Stimulated activated CD4-positive, alpha-beta T cell treated with anti-CD3 and anti-CD28 coated beads, TNF-alpha, amount 100 ng/mL, for 1 hour (primary cell): ENCODE measurements at places on chromosomes 2 and 18.

DNA sequence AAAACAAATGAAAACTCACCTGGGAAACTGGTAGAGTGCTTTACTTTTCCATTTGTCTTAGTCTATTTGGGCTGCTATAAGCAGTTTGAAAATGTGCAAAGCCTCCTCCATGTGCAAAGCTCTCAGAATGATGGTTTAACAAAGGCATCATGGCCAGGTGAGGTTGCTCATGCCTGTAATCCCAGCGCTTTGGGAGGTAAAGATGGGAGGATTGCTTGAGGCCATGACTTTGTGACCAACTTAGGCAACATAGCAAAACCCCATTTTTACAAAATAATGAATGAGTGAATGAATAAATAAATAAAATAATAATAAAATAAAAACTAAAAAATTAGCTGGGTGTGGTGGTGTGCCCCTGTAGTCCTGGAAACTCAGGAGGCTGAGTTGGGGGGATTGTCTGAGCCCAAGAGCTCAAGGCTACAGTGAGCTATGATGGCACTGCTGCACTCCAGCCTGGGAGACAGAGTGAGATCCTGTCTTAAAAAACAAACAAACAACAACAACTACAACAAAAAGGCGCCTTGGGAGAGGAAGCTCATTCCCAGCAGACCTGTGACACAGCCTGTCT is 71.8 kb downstream of the MYCN start:
- DNase-seq, result no peak

DNA sequence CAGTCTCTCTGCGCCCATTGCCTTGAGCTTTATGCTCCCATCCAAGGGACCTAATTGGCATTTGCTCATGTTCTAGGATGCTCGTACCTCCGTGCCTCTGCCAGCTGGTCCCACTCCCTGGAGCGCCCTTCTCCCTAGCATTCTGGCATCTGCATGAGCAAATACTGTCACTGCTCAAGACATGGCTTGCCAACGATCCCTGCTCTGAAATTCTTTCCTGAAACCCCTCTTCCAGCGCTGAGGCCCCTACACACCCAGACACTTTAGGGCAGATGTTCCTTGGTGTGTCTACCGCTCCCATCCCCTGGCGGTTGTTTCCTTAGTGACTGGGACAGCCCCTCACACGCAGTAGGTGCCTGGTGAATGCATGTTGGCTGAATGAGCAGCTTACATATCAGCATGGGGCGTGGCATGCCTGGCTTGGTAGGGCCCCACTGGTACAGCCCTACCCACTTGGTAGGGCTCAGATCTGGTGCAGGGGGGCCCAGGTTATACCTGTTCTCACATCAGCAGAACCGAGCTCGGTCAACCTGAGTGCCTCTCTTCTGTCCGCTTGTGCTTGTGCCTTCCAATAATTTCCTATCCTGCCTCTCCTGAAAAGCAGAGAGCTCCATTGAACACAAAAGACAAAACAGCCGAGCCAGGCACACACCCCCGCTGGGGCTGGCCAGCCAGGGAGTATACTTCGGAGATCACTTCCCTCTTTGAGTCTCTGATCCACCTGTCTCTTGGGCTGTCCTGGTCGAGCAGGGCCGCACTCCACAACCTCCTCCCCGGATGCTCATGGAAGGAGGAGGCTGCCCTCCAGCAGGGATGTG is 59.2 kb downstream of the INHBB start:
- no peak for DNase-seq

GRCh38 chr2:167701651-167702050 is 545.7 kb downstream of the STK39 start:
- DNase-seq, result no peak

DNA sequence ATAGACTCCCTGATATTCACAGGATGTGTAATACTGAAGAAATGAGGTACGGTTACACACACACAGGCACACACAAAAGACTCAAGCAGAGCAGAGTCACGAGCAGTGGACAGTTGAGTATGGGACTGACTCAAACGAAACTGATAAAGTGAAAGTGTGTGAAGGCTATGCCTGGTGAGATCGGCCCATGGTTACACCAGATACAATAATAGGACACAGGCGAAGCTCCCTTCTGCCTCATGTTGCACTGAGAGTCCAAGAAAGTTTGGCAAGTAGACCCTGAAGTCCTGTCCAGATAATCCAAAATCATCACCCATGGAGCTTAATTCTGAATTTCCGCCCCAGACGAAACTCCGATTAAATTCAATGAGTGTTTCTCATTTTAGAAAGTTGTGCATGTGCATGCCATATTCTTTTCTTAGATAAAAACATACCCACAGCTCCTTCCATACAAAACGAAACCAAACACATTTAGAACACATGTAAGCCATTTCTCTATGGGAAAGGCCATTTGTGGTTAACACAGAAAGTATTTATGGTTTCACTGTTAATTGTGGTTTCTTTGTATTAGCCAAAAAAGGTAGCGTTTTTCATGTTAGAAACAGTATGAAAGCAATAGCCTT is 567.6 kb downstream of the PLCL1 start:
- no peak for DNase-seq

GRCh38 chr2:9998916-9999654 is 44.3 kb upstream of the KLF11 start:
- no peak for DNase-seq

- DNase-seq, result no peak
Observed at GRCh38 chr2:159317392-159318088, 31.0 kb upstream of the WDSUB1 start.

GRCh38 chr2:128361376-128362131 is 42.9 kb upstream of the HS6ST1 start:
- no peak for DNase-seq

- DNase-seq, result no peak
Observed at GRCh38 chr2:216683846-216684245, 11.5 kb downstream of the IGFBP5 start.

- no peak for DNase-seq
Observed at GRCh38 chr2:176392249-176392648, 123.0 kb downstream of the MTX2 start.

- no peak for DNase-seq
Observed at GRCh38 chr2:71462056-71462605, 8.8 kb downstream of the DYSF start.

DNA sequence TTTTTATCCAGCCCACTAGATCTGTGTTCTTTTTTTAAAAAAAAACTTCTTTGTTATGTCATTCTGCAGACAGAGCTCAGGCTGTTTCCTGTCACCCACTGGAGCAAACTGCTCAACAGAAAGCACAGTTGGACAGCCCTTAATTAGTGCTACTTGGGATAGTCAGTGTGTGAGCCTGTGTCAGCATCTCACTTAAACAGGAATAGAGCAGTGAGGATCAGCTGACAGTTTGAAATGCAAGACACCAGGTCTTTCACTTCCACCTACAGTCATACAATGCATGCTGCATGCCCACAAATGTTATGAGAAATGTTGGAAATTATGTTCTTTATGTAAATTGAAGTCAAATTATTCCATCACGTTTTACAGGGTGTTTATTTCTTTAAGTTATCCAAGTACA is 174.9 kb downstream of the NR4A2 start:
- no peak for DNase-seq

- DNase-seq, result no peak
Observed at GRCh38 chr2:102895376-102895775, 133.5 kb downstream of the TMEM182 start.

DNA sequence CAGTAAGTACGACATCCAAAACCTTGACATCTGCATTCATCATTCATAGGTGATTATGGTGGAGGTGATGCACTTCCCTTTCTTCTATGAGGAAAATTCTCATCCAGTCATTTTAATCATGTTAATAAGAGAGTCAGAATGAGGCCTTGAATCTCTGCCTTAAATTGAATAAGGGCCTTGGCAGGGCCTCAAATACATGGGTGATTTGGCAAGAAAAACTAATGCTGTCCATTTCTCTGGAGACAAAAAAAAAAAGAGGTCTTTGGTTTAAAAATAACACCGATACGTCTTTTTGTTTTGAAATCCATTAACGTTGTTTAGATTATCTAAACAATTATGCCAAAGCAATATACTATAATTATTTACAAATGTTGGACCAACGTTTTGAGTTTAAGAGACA is 8.1 kb downstream of the COLEC12 start:
- DNase-seq, result no peak

DNA sequence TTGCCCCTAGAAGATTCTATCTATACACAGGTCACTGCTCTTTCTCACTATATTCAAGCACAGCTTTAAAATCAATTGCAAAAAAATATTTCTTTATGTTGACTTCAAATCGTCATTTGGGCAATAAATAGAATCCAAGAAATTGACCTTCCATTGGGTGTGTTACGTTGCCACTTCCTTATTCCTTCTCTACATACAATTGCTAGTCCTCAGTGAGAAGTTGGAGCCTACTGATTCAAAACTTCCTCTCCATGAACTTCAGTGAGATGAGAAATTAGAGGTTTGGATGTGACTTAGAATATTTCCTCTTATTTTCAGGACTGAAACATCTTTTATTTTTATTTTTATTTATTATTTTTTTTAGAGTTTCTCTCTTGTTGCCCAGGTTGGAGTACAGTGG is 40.3 kb downstream of the PMAIP1 start:
- no peak for DNase-seq

DNA sequence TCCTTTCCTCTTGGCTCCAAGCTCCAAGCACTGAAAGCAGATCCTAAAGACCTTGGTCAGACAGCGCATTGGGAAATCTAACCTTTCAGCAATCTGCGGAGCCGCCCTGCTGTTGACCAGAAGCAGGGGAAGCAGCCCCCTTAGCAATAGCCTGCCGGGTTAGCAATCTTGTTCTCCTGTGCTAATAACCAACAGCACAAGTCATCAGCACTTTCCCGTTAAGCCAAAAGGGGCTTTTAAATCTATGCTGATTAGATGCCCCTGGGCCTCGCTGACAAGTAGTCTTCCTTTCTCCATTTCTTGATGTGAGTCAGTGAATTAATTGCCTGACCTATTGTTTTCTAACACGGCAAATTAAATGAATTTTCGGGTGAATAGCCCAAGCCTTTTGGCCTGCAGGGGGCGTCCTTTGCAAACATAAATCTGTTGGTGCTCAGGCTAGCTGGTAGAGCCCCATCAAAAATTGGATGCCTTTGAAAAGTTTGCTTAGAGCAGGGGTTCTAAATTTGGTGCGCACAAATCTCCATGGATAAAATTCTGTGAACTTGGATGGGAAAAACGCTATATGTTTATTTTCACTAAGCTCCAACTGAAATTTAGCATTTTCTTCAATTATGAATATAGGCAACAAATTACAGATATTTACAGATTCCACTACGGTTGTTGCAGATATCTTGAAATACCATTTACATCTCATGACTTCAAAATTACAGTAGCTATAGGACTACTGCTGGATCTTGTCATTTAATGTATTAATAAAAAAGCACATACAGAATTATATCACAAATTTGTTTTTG is 24.6 kb downstream of the MAIP1 start:
- DNase-seq, result peak; percentile 83

DNA sequence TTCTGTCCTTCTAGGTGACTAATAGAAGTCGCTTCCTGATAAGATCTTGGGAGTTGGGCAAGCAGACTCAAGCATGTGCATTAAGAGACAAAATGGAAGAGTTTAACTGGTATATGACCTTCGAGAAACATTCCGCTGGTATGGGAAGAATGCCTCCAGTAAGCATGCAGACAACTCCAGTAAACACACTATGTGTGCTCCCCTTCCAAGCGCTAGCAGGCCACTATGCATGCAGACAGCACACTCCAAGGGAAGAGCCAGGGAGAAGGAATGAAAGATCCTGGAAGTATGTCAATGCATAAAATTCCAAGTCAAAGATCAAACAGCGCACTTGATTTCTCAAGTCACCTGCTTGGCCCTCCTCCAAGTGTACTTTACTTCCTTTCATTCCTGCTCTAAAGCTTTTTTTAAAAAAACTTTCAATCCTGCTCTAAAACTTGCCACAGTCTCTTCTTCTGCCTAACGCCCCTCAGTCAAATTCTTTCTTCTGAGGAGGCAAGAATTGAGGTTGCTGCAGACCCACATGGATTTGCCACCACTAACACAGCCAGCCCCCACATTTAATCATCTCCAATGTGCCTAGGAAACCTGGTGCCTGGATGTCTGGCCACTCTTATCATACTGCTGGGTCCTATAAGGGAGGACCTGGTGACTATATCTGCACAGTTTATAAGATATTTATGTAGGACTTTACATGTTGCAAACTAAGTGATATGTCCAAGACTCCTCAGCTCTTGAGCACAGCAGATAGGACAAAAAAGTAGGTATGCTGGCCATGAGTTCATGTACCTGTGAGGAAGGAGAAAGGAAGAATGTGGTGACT is 239.8 kb downstream of the PDE11A start:
- DNase-seq, result no peak

GRCh38 chr2:211423018-211423417 is 866.6 kb downstream of the CPS1 start:
- no peak for DNase-seq

DNA sequence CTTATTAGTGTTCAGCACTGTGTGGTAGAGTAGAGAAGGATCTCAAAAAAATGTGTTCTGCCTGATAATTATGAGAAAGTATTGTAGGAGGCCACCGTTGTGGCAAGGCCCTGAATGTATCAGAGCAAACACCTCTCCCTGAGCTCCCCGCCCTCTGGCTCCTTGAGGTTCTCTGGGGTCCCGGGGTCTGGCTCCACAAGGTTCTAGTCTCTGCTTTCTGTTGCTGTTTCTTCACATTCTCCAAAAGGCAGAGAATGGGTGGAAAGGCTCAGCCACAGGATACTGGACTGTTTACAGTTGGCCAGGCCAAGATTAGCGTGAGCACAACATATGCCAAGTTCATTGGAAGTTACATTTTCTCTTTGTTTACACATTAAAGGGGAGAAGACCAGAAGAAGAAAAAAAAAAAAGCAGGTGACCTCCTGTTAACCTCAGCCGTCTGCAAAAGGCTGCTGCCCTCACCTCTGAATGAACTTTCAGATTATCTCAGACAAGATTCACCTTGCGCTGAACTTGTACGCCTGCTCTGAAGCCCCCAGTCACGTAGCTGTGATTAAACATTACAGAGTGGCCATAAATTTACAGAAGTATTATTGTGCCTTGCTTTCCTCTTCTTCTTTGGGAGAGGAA is 56.6 kb upstream of the CYP26B1 start:
- no peak for DNase-seq

GRCh38 chr2:134713176-134713575 is 5.6 kb downstream of the TMEM163 start:
- DNase-seq, result no peak

- no peak for DNase-seq
Observed at GRCh38 chr2:107790837-107791236, 35.9 kb upstream of the RGPD4 start.

DNA sequence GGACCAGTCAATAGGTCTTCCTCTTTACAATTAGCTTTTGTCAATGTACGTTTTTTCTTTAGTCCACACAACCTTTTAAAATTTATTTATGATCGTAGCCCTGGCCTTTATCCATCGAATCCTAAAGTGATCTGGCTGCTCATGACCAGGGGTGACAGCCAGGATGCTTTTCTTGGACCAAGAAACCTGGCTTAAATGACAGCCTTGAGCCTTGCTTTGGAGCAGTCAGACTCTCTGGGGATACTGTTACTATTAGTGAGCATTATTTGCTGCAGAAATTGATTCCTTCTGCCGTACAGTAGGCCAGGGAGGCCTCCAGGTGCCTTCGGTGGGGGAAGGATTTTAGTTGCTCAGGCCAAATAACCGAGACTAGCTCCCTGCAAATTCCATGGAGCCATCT is 70.2 kb downstream of the AGAP1 start:
- no peak for DNase-seq

- DNase-seq, result no peak
Observed at GRCh38 chr2:2116657-2117056, 214.4 kb downstream of the MYT1L start.
